ENCODE measurements at places on chromosomes 12 and 14.

DNA sequence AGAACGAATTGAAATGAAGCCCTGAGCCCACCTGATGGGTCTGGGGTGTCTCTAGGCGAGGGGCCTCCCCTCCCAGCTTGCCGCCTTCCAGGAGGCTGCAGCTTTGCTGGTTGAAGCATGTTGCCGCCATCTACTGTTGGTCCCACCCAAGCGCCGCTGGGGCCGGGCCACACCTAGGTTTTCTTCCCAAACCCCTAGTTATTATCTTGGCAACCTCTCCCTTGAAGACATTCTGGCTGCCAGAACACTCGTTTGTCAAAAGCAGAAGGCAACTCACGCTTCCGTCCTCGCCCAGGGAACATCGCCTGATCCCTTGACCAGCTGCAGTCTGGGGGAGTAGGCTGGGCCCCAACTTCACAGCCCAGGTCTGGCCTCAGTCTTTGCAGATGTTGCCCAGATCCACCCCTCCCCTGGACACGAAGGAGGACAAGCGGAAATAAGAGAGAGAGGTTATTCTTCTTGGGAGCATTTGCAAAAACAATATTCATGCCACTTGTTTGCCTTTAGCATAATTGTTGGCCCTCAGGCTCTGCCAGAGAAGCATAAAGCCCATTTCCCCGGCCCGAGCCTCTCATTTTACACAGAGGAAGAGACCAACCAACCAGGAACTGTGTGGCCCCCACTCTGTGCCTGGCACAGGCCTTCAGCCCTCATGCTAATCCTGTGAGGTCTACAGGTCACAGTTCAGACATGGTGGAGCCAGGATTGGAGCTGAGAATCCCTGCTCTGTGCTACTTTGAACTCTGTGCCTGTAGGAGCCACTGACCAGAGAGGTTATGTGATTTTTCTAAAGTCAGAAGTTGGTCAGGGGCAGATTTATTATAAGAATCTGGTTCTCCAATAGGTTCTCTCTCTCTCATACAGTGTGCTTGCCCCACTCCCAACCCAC is 6.8 kb downstream of the EMP1 start:
- no peak for DNase-seq

- no peak for DNase-seq
Observed at GRCh38 chr12:15707516-15708199, 81.5 kb downstream of the EPS8 start.

DNA sequence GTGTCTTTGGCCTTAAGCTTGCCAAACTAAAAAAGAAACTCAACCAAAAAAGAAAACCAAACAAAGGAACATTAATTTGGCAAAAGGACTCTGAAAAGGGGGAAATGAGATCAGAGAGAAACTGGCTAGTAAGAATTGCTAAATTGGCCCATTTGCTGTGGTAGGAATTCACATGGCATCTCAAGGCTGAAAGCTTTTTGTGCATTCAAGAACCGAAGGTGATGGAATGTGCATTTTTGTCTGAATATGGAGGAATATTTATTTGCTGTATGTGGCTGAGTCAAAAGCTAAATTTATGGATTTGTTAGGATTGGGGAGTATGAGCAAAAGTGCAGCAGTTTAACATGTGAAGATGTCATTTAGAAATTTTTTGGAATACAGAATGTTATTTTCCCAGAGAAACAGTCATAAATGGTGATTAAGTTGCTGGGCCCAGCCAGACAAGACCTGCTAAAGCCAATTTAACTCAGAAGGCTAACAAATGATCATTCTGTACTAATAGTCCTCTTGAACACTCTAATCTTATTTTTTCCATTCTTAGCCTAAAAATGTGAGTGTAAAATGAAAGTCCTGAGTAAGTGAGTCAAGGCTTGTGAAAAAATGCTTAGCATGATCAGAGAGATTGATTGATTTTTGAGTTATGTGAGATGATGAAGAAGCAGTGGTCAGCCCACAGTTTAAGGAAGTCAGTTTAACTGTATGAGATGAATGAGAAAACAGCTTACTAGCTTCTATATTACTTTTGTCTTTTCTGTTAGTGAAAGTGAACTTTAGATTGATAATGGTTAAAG is 94.1 kb downstream of the ANO6 start:
- no peak for DNase-seq

GRCh38 chr12:76804435-76804976 is 40.6 kb downstream of the ZDHHC17 start:
- DNase-seq = no peak

GRCh38 chr12:128531170-128531569 is 264.2 kb downstream of the TMEM132C start:
- DNase-seq = no peak

DNA sequence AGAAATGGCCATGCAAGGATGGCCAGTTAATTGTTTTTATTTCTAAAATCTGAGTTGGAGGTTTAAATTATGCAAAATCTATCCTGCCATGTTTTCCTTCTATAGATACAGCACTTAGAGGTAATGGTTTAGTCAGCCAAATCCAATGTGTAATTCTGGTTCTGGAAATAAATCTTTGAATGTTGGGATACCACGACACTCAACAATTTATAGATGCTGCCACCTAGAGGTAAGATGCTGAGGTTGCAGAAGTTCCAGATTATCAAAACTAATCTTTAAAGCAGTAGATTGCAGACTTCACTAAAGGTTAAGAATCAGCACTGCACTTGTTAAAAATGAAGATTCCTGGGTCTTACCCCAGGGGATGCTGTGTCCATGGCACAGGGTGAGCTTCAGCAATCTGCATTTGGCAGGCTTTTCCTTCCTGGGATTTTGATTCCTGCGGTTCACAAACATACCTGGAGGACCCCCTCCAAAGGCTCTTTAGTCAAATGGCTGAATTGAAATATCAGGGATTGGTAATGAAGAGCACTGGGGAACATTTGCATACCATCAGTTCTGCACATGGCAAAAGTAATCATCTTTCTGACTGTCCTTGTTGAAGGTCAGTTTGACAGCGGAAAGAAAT is 53.4 kb upstream of the ANO4 start:
- DNase-seq = peak; percentile 33

DNA sequence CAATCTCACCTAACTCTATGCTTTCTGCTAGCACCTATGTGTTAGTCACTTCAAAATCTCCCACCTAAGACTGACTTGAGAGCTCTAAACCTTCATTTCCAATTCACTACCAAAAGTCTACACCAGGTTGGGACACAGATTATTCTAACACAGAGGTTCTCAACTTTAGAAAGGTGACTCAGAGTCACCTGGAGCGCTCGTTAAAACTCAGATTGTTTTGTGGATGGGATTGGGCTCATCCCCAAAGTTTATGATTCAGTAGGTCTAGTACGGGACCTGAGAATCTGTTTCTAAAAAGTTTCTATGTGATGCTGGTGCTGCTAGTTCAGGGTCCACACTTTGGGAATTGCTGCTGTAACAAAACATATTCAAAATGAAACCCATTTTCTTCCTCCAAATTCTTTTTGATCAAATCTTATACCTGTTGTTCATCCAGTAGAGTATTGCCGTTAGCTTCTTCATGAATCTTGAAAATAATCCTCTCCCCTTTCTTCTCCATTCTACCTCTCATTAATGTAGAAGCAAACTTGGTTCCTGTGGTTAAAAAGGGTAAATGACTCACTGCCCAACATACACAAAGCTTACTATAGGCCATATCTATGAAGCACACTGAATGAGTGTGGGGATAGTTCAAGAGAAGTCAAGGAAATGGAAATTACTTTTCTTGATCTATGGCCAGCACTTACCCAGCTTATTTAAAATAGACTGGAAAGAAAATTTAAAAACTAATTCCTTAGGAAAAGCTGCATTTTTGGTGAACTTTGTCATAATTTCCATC is 206.7 kb downstream of the KIF21A start:
- peak; percentile 59 for DNase-seq

DNA sequence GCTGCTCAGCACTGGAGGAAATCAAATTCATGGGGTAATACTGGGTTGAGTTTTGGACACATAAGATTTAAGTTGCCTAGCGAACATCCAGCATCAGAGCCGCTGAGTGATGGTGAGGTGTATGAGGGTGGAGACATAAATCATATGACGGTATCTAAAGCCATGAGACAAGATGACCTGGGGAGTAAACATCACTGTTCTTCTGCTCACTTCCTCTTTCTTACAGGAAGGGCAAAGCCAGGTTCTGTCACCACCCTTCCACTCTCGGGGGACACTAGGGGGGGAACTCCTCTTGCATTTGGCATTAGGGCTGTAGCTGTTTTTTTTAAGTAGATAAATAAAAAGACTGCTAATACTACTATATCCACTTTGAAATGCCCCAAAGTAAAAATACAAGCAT is 24.0 kb downstream of the PRDM4 start:
- DNase-seq = no peak

- DNase-seq = peak; percentile 57
Observed at GRCh38 chr14:22314183-22314820, 274.7 kb downstream of the DAD1 start.

DNA sequence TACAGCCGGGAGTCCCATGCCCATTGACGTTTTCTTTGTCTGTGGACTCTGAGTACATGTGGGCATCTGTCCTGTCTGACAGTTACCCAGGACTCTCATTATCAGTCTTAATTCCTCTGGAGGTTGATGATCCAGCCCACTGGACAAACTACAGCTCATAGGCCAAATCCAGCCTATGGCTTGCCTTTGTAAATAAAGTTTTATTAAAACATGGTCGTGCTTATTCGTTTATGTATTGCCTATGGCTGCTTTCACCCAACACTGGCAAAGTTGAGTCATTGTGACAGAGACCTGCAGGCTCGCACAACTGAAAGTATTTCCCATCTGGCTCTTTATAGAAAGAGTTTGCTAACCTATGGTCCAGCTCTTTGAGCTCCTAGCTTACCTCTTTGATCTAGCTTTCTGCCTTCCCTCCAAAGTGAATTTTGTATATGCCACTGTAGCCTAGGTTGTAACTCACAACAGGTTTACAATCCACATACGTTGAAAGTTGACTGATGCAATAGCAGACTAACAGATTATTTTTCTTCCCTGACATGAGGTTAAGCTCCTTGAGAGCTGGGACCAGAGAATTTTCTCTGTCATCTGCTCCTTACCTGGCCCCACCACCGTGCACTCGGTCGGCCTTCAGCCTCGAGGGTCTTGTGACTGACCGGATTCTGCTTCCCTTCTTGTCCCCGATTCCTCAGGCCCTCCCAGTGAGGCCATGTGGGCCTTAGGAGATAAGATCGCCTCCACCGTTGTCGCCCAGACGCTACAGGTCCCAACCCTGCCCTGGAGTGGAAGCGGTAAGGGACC is 57.3 kb downstream of the ACACB start:
- no peak for DNase-seq

- peak; percentile 25 for DNase-seq
Observed at GRCh38 chr12:6703631-6704030, 3.0 kb upstream of the PIANP start.

- no peak for DNase-seq
Observed at GRCh38 chr12:70319605-70320004, 46.5 kb upstream of the KCNMB4 start.

GRCh38 chr14:91349481-91350074 is 68.0 kb downstream of the CCDC88C start:
- no peak for DNase-seq

GRCh38 chr12:11754256-11754655 is 104.8 kb downstream of the ETV6 start:
- no peak for DNase-seq

- no peak for DNase-seq
Observed at GRCh38 chr12:132443091-132443490, 46.9 kb upstream of the FBRSL1 start.

DNA sequence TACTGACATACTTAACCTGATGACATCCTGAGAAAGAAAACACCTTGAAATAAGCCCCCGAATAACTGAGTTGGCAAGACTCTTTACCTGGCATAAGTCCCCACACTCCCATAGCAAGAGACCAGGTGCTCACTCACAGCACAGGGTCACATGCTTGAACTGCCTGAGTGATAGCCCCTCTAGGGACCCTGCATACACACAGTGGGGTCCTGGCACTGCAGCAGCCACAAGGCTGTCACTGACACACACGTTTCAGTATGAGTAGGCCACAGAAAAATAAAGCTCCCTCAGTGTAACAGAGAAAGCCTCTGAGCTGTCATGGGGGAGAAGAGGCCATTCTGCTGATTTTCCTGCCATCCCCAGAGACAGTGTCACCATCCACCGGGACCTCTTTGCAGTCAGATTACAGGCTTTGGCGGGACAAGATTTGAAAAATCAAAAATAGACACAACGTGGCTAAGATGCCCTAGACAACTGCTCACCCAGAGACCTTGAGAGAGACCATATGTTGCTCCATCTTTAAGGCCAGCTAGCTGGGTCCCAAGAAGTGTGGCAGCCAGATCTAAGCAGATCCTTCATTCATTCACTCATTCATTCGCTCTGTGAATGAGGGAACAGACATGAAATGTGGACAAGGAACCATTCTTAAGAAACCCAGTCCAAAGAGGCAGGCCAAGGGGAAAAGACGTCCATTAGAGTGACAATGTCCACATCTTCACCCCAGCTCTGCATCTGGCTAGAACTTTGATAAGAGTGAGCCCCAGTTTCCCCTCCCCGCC is 1.6 kb downstream of the SCARB1 start:
- no peak for DNase-seq

DNA sequence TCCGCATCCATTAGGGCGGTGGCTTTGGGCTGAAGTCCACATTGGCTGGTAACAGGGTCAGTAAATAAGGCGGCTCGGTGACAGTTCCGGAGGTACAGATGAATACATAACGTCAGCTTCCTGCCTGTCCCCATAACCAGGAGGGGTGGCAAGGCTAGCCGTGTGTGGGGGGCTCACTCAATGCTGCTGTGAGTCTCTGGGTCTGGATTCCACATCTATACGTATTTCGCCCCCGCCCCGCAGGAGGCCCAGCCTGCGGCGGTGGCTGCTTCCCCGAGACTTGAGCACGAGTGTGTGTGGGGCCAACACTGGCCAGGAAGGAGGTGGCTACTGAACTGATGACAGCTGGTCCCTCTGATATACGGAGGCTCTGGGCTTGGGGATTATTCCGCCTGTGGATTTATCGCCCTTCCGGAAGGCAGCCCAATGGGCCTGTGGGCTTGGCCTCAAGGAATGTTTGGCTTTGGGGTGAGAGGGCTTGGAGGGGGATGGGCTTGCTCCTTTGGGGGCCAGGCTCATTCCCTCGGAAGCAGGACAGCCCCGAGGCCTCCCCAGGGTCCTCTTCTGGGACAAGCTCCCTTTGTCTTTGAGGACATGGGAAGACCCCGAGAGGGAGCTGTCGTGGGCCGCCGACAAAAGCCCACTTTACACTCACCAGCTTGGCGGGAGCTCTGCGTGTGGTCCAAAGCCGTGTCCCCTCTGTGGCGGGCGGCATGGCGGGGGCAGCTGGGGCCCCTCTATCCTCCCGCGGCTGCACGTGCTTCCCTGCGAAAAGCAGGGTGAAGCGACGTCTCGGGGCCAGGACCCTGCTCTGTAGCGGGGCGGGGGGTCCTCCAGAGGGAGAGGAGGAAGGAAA is 82.1 kb downstream of the KIF26A start:
- no peak for DNase-seq

DNA sequence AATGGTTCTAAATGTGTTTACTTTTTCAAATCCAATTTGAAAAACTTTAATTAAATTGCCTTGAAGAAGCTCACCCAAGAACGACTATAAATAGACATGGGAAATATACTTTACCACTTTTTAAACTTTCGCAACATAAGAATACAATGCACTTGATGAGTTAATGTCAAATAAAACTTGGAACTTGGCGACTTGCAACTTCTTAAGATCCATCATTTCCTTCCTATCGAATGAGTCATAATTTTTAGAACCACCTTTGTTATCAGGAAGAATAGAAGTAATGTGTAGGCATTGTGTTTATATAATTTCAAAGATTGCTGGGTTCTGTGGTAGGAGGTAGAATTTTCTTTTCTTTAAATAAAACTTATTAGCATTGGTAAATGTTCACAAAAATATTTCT is 1417.4 kb upstream of the FLRT2 start:
- no peak for DNase-seq
